ENCODE measurements at places on chromosomes 7 and 10. TPM values are rescaled to one million over a fixed set of nuclear protein-coding genes. Genes with fewer than 3 reads are reported as not detected.

The RPEL1 gene
- under 0.01 TPM for total RNA-seq

The TUBAL3 gene
- total RNA-seq, result not detected

The TMEM196 gene
- not detected for total RNA-seq

The HEPACAM2 gene
- under 0.01 TPM for total RNA-seq

The ANK3 gene
- total RNA-seq, result 3.3 TPM

The INA gene
- 0.28 TPM for total RNA-seq

The TRIM50 gene
- not detected for total RNA-seq

The GNAT3 gene
- total RNA-seq, result not detected

The HOXA11 gene
- 9.6 TPM for total RNA-seq

The FRMD4A gene
- total RNA-seq, result 10.7 TPM

The NRG3 gene
- not detected for total RNA-seq

The TMEM229A gene
- total RNA-seq, result not detected

The TFR2 gene
- 0.14 TPM for total RNA-seq

The TMEM72 gene
- total RNA-seq, result not detected

The PHKG1 gene
- total RNA-seq, result 0.43 TPM

The SEMA4G gene
- total RNA-seq, result 0.92 TPM

The EBF3 gene
- total RNA-seq, result 3.7 TPM

The TTYH3 gene
- 27.9 TPM for total RNA-seq

The SPDYE3 gene
- not detected for total RNA-seq

The TMEM213 gene
- total RNA-seq, result not detected

The RNF32 gene
- total RNA-seq, result 1.1 TPM

The CYP2C18 gene
- not detected for total RNA-seq

The DHTKD1 gene
- 20.5 TPM for total RNA-seq

The LBX1 gene
- not detected for total RNA-seq

The ZNF365 gene
- 2.8 TPM for total RNA-seq

The C7orf57 gene
- not detected for total RNA-seq

The NKX1-2 gene
- total RNA-seq, result not detected

The ATG9B gene
- 0.37 TPM for total RNA-seq
